ENCODE measurements at places on chromosomes 11 and 22.

GRCh38 chr22:43567691-43568324 is 156.0 kb downstream of the MPPED1 start:
- no peak for DNase-seq

GRCh38 chr11:124519850-124520549 is 23.5 kb downstream of the OR8B12 start:
- no peak for DNase-seq

DNA sequence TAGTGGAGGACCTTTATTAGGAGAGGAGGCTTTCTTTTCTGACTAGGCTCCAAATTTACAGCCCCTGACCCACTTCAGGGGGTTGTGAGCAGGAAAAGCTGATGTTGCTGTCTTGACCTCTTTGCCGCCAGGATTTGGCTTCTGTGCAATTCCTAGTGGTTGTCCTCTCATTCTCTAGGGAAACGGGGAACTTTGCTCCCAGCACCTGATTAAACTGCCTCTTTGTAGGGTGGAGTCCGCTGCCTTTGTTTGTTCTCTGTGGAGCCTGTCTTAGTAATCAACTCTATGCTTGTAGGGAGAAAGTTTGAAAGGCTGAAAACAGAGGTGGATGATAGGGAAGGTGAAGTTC is 16.3 kb downstream of the CTNND1 start:
- DNase-seq, result no peak

DNA sequence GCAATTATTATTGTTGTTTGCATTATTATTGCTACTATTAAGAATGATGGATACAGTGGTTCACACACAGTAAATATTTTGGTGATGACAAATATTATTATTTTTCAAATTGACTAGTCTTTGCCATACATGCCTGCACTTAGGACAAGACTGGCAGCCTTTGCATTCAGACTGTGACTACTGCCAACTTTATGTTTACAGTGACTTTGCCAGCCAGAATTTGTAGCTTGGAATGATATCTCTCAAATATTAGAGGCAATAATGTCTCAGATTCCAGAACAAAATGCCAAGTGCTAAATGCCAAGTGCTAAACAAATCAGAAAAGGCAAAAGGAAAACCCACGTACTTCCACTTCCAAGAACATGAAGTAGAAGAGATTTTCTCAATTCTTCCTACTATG is 823.1 kb downstream of the DLG2 start:
- DNase-seq, result no peak

- DNase-seq, result peak; percentile 21
These were observed 408.2 kb upstream of the CCDC90B start for GRCh38 chr11:83694191-83694910.

DNA sequence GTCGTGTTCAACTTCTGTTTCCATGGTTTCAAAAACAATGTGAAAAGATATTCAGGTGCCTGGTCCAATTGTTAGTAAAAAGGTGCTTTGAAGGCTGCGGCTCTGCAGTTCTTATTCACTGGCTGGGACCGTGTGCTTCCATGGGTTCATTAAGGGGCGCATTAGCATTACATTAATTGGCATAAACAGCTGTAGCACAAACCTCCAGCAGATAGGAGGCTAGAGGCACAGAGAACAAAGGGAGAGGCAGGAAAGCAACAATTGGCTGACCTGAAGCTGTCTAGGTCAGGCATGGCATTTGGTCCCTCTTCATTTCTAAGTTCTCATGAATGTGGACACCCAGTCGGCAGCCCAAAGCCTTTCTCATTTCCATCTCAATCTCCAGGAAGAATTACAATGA is 16.6 kb downstream of the PAK1 start:
- DNase-seq, result no peak

- DNase-seq, result no peak
These were observed 9.2 kb downstream of the OR51F2 start for GRCh38 chr11:4830346-4830745.

DNA sequence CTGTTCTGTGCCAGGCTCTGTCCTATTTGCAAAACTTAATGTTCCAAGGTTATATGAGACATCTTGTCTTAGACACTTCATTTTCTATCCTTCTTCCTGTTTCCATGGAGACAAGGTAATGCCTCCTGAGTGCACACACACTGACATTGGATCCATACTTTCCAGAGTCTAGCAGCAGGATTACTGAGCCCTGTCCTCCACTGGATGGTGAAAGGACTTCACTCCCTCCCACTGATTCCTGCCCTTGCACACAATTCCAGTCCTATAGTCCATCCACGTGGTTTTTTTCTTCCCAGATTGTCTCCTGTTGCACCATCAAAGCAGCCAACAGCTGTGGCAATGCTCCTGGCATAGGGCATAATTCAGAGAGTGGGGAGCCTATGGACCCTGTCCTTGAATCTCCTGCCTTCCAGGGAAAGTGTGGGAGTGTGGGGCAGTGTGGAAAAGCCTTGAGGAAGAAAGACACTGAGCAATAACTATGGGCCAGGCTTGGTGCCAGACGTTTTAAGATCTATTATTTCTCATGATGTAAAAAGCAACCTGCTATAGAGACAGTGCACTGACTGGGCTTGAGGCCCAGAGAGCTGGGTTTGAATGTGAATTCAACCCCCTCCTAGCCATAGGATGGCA is 31.3 kb downstream of the SERPINH1 start:
- DNase-seq, result no peak

GRCh38 chr11:96293598-96294021 is 49.4 kb downstream of the MAML2 start:
- DNase-seq, result no peak

DNA sequence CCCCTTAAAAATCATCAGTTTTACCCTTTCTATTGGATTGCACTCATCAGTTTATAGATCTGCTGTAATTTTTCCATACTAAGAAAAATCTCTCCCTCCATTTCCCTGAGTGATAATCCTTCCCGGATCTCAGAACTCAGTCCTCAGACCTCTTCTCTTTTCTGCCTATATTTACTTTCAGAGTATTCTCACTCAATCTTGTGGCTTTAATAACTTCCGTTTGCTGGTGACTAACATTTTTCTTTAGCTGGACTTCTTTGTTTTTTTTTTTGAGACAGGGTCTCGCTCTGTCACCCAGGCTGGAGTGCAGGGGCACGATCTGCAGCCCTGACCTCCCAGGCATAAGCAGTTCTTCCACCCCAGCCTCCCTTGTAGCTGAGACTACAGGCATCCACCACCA is 10.4 kb downstream of the ATXN10 start:
- DNase-seq, result no peak

DNA sequence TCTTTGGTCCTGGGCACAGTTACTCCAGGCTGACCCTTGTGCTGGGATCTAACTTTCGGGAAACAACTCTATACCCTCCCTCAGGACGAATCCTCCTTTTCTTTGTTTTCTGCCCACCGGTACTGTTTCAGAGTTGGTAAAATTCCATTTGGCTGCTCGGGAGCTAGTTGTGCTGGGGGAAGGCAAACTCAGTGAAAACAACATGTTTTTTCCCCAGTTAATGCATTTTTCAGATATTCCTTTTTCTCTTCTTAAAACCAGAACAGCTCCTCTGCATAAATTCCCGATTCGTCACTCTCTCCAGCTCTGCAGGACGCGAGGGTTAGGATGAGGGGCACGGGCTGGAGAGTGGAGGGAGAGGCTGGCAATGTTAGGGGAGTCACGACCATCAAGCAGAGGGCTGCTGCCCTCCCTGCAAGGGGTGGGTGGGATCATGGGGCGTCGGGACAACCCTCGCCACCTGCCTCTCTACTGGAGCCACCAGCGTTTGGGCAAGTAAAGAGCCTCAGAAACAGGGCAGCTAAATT is 31.3 kb downstream of the LRRC10B start:
- no peak for DNase-seq

- DNase-seq, result no peak
These were observed 154.8 kb downstream of the APOL5 start for GRCh38 chr22:35872451-35872850.

DNA sequence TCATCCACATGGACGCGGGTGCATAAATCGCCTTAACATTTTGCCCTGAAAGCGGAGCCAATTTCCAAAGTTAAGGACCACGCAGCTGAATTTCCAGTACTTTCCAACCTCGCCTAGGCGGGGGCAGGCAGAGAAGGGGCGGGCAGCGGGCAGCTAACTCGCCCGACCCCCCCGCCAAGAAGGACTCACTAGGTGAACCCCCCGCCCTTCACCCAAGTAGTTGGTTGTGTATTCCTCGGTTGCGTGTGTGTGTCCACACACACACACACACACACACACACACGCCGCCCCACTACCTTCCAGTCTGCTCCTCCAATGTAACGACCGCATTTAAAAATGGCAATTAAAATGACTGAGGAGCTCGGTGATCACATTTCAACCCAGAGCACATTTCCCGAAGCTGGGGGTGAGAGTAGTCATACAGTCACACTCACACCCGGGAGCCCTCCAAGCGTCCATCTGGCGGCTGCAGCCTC is 1.4 kb downstream of the TENM4 start:
- DNase-seq, result no peak

- DNase-seq, result no peak
These were observed 27.6 kb upstream of the BMAL1 start for GRCh38 chr11:13249992-13250391.

DNA sequence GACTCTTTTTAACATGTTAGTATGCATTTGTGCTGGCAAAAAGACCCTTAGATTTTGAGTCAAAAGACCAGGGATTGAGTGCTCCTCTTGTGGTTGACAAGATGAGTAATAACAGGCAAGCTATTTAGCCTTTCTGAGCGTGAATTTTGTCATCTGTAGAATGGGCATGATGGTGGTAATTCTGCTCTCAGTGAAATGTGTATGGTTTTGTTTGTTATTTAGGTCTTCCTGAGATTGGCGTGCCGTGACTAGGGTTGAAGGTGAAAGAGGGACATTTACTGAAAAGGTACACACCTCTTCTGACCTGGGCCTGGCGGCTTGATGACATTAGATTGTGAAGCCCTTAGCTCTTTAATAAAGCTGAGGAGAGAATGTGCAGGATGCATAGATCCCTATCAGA is 8.4 kb upstream of the CEP295 start:
- DNase-seq, result no peak

GRCh38 chr11:2729841-2730240 is 30.0 kb upstream of the KCNQ1OT1 start:
- DNase-seq, result no peak

GRCh38 chr11:41982276-41982675 is 522.8 kb upstream of the LRRC4C start:
- no peak for DNase-seq

DNA sequence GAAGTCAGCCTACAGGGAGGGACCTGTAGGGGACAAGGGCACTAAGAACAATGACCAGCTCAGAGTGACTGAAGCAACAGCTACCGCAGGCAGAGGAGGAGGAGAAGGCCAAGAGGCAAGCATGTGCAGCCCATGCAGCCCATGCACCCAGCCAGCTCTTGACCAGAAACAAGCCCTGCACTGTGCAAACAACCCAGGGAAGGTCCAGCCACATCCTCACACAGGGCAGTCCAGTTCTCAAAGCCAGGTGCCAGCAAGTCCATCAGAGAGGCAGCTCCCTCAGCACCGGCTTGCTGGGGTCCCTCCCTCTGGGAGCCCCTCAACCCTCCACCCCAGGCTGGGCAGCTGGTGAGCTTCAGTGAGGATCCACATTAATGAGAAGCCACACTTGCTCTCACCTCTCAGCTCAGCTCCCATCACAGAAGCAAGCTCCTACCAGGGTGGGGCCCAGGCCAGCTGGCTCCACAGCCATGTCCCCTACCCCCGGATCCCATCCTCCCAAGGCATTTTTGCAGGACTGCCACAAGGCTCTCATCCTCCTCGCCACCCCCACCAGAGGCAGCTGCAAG is 7.1 kb downstream of the DGCR2 start:
- no peak for DNase-seq

GRCh38 chr11:118417801-118418200 is 16.4 kb downstream of the ATP5MG start:
- DNase-seq, result no peak

DNA sequence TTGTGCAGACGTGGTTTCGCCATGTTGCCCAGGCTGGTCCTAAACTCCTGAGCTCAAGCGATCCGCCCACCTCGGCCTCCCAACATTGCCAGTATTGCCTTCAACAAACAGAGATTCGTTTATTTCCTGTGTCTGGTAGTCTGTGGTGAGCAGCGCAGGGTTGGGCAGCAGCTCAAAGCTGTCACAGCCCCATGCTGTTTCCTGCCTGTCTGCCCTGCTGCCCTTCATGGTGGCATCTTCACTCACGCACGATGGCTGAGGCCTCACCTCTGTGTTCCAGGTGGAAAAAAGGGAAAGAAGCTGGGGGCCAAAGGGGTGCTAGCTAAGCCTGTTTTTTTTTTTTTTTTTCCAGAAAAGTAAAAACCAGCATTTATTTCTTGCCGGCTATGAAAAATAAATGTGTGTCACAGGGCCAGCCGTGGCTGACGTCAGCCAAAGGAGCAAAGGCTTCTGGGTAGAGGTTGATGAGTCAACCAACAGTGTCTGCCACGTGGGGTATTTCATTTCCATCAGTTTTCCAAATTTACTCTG is 28.8 kb downstream of the TBC1D22A start:
- DNase-seq, result no peak

DNA sequence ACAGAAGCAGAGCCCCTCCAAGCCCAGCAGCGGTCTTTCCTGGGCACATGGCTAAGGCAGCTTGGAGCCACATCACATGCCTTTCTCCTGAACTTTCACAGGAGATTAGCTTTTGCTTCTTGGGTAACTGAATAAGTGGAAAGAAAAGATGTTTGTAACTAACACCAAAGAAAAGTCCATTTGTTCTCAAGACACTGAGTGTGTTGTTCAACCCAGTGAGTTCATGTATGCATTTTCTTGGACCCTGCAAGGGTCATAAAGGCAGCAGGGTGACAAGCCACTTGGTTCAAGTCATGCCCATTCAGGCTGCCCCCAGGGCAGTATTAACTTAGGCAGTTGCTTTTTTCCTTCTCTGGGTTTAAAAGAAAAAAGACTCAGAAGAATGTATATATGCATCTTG is 203.4 kb downstream of the FAM76B start:
- DNase-seq, result no peak

GRCh38 chr11:84061726-84062125 is 775.6 kb upstream of the CCDC90B start:
- DNase-seq, result no peak

DNA sequence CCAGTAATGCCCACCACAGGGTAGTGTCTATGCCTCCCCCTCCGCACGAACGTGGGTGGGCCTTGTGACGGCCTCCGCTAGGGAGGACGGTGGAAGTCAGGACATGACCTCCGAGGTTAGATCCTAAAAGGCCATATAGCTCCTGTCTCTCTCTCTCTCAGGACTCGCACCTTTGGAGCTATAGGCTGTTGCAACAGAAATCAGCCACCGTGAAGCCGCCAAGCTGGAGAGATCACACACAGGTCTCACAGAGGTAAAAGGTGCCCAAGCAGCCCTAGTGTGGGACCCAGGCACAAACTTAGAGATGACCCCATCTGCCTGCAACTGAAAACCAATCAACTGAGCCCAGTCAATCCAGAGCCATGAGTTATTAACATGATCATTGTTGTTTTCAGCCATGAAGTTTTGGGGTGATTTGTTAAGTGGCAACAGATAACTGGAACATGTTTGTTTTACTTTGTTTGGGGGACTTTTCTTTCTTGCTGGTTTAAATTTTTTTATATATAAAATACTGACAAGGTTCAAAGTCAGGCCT is 7.4 kb upstream of the NAP1L4 start:
- DNase-seq, result no peak
